NCI-H446 treated with DMSO at 0.1 percent for 48 hours (cell line): ENCODE measurements at places on chromosomes 16 and 17.

DNA sequence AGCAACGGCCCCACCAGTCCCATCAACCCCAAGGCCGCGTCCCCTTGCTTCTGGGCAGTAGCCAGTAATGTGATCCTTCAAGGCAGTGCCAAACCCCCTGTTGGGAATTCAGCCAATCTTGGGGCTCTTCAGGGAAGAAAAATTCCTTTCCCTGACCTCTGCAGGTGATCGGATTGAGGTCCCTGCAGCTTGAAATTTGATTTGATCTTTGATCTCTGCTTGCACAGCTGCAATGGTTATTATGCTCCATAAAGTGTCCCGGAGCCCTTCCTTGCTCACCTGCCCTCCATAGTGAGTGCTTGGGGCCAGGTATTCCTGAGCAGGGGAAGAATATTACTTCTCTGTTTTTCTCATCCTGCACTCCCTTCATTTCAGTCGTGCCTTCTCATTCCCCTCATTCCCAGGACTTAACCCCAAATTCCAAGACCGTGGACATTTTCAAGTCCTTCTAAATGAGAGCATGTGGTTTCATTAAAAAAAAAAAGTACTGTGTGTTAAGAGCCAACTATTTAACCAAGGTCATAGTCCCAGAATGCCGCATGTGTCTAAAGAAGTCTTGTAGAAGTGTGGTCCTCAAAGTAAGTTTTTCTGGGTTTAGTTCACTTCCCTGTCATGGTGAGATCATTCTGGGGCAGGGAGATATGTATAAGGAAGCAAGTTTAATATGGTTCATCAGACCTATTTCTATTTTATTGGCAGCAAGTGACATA is 56.3 kb downstream of the SOX9 start:
- no peak for DNase-seq

DNA sequence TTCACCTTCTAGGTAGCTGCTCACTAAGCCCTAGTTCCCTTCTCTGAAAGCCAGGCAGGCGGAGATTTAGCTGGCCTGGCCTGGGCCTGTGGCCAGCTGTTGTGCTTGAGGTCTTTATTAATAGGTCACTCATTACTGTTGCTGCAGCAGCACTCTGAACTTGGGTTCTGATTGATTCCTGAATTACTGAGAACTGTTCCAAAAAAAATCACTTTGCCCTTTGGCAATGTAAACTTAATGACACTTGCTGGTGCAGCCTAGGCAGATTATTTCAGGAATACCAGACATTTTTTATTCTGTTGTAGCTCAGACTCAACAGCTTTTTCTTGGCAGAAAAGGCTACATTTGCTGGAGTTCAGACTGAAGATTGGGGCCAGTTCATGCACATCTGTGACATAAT is 2.7 kb downstream of the TOM1L1 start:
- DNase-seq = peak; percentile 37

GRCh38 chr16:80369138-80369958 is 171.4 kb upstream of the DYNLRB2 start:
- DNase-seq = no peak

DNA sequence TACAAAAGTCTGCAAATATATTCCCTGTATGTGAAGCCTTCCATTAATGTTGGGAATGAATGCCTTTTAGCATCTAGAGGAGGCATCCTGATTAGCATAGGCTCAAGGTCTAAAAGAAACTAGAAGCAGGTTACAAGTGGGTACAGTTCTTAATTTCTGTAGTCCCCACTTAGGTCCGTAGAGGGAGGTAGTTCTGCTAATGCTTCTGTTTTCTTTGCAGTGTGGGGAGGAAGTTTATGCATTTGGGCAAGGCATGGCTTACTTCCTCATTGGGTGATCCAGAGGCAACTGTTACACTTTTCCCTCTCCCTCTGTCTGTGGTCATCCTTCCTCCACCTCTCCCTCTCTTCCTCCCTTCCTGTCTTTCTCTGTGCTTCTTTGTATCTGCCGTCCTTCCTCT is 108.4 kb upstream of the ZKSCAN2 start:
- no peak for DNase-seq

- no peak for DNase-seq
Observed at GRCh38 chr17:57154921-57155320, 69.9 kb downstream of the AKAP1 start.

GRCh38 chr17:38454532-38454931 is 26.3 kb downstream of the ARHGAP23 start:
- no peak for DNase-seq

GRCh38 chr16:69105501-69106361 is at the start of gene HAS3:
Gene HAS3, plus strand, starts transcription at chr16:69105653. Its CDS starts 3,743 bp downstream, at chr16:69109396.
- DNase-seq = no peak

DNA sequence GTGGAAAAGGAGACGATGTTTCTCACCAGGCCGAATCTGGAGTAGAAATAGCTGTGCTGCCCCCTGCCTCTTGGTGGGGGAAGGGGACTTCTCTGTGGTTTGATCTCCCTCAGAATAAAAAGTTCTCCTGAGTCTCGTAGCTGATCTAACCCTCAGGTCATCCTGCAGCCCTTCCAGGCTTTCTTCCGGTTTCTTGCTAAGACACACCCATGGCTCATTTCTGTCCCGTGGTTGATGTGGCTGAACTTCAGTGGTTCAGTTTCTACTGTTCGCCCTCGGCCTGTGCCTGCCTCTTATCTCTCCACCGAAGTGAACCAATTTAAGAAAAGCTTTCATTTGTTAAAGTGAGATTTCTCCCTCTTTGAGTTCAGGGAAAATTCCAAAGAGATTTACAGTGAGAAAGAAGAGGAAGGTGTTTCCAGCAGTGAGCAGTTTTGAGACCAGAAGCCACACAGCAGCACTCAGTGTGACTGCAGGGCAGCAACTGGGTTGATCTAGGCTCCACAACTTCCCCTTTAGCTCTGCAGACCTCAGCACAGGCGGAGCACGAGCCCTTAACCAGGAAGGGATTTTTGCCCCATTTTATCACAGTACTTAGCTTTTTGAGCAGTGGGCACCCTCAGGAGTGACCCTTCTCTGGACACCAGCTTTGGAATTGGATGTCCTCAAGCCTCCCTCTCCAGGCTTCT is 34.9 kb upstream of the CACNG5 start:
- no peak for DNase-seq

DNA sequence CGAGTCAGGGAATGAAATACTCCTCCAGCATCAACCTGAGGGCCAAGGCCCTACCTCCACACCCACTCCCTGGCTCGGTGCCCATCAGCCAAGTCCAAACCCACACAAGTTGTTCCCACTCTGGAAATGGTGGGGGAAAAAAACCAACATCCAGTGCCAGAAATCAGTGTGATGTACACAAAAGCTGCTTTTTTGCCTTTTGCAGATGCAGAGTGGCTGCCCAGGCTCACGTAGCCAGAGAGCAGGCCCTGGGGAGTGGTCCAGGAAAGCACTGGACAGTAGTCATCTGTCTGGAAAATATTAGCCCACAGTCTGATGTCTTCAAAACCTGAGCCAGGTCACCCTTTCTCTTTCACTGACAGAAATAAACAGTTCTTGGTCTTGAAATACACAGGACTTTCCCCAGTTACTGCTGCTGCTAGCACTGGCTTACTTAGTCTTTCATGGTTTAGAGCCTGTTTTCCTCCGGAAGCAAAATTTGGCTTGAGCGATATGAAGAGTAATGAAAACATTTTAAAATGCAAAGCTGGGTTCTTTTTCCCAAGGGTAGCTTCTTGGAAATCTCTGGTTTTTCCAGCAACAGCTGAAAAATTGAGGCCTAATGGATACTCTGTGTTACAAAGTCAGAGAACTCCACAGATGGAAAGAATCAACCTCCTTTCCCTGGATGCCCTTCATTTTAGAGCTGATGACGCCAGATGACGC is 18.2 kb upstream of the NOS2 start:
- DNase-seq = no peak

DNA sequence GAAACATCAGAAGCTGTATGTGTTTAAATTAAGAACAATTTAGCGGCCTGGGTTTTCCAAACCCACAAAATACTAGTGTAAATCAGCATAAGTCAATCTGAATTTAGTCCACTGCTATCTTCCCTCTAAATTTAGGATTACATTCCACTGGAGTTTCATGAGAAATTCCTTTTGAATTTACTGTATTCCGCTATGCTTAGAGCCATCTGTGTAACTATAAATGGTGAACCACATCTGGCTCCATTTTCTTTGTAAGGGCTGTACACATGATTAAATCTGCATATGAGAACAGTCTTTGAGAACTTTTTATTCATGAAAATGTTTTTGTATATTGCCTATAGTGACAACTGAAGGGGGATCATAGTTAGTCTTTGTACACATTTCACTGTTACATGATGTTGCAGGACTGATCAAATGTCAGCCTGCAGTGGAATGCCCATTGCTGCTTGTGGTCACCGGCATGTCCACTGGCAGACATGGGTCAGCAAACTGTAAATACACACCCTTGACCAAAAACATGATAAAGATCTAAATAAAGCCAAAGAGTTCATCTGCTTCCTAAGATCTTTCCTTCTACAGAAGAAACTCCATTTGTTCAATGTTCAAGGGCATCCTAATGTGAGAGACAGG is 36.8 kb downstream of the RPGRIP1L start:
- DNase-seq = no peak

GRCh38 chr16:62751218-62751617 is 715.0 kb upstream of the CDH8 start:
- DNase-seq = no peak

DNA sequence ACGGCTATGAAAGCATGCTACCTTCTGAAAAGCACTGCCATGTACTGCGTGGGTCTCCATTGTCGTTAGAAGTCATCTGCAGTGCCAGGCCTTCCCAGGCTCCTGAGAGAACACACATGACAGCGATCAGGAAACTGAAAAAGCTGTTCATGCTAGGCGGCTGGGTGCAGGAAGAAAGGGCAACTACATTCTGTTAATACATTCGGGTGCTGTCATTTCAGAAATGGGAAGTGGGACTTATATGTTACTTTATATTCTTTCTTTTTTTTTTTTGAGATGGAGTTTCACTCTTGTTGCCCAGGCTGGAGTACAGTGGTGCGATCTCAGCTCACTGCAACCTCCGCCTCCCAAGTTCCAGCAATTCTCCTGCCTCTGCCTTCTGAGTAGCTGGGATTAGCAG is 19.9 kb downstream of the CFAP20 start:
- DNase-seq = no peak

GRCh38 chr17:81173762-81174155 is 7.7 kb upstream of the AATK start:
- no peak for DNase-seq

DNA sequence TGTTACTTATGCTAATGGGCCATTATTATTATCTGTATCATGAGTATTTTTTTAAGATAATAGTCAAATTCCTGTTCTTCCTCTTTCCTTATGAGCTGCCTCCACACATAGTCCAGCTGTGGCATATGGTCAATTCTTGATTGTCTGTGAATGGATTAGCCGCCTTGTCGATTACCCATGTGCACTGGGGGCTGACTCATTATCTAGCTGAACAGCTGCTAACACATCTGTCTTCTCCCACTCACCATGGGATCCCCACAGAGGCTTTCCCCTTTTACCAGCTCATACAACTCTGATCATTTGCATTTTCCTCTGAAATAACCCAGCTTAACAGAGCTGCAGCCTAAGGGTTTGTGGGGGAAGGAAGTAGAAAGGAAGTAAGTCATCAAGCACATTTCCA is 915.0 kb downstream of the CDH11 start:
- no peak for DNase-seq

DNA sequence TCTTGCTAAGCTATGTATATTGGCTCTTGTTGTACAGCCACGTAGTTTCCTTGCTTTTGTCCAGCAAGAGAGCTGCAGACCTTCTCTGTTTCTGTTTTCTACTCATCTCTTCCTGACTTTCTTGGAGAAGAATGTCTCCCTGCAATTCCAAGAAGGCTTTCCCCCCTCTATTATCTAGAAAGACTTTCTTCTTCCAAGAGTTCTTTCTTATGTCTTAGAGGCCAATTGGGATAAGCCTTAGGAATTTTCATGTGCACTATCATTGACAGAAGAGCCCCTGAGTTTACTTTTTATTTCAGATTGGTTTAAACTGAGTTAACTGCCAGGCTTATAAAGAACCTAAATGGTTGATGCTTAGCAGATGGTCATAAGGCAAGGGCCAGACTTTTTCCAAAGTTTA is 9.0 kb downstream of the CAPNS2 start:
- DNase-seq = no peak

- no peak for DNase-seq
Observed at GRCh38 chr17:31550389-31551056, 159.0 kb downstream of the RAB11FIP4 start.

- peak; percentile 43 for DNase-seq
Observed at GRCh38 chr17:68910251-68910705, 44.9 kb downstream of the ABCA8 start.

DNA sequence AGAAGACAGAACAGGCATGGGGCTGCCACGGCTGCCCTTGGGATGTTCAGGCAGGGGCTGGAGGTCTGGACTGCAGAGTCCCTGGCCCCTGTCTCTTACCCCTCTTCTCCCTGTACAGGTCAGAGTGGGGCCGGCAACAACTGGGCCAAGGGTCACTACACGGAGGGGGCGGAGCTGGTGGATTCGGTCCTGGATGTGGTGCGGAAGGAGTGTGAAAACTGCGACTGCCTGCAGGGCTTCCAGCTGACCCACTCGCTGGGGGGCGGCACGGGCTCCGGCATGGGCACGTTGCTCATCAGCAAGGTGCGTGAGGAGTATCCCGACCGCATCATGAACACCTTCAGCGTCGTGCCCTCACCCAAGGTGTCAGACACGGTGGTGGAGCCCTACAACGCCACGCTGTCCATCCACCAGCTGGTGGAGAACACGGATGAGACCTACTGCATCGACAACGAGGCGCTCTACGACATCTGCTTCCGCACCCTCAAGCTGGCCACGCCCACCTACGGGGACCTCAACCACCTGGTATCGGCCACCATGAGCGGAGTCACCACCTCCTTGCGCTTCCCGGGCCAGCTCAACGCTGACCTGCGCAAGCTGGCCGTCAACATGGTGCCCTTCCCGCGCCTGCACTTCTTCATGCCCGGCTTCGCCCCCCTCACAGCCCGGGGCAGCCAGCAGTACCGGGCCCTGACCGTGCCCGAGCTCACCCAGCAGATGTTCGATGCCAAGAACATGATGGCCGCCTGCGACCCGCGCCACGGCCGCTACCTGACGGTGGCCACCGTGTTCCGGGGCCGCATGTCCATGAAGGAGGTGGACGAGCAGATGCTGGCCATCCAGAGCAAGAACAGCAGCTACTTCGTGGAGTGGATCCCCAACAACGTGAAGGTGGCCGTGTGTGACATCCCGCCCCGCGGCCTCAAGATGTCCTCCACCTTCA is 11.7 kb downstream of the TUBB3 start:
- no peak for DNase-seq

- no peak for DNase-seq
Observed at GRCh38 chr17:76951375-76951905, 83.2 kb downstream of the MGAT5B start.

DNA sequence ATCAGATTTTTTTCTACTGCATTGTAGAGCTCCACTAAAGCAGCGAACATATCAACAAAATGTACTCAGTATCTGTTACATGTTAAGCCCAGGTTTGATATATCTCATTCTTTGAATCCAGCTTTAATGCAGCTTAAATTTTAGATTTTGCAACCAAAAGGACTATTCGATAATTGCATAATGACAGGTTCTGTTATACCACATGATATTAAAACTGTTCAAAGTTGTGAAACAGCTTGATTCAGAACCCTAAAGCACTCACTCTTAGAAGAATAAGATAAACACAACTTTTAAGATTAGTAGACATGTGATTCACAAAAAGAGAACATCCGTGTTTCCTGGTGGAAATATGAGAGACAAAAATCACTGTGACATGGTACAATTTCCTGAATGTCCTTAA is 427.9 kb downstream of the CDH11 start:
- no peak for DNase-seq

GRCh38 chr17:31967648-31968047 is 30.8 kb downstream of the SUZ12 start:
- no peak for DNase-seq
